ENCODE measurements at places on chromosomes 2 and 18. TPM values are rescaled to one million over a fixed set of nuclear protein-coding genes. Genes with fewer than 3 reads are reported as not detected.
A peak's percentile ranks its signal among the peaks of the same experiment; 100 is the strongest.

CD8B2 gene
- not detected for total RNA-seq

DNA sequence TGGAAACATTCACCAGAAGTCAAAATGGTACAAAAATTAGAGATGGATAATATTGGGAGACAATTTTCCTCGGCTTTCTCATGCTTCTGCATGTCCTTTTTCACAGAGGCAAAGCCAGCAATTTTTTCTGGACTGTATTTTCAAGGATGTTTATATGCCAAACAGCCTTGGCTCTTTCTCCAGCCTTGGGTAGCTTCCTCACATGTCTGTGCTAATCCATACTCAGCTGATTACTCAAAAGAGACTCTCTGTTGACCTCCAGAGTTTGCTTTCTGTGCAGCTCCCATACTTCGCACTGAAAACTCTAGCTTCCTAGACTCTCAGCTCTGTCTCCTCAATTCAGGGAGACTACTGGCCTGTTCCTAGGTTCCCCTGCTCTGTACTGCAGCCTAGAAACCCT, 10.6 kb downstream of the C18orf63 start:
- no peak for DNase-seq

MROH2A gene
- not detected for total RNA-seq

LIMS4 gene
- total RNA-seq: 11.3 TPM

GRCh38 chr2:64565949-64566710, 42.0 kb downstream of the AFTPH start:
- DNase-seq: no peak

GRCh38 chr2:200051611-200051945, 96.2 kb downstream of the MAIP1 start:
- DNase-seq: no peak

GRCh38 chr18:35071819-35072247, 30.6 kb downstream of the MAPRE2 start:
- no peak for DNase-seq

DNA sequence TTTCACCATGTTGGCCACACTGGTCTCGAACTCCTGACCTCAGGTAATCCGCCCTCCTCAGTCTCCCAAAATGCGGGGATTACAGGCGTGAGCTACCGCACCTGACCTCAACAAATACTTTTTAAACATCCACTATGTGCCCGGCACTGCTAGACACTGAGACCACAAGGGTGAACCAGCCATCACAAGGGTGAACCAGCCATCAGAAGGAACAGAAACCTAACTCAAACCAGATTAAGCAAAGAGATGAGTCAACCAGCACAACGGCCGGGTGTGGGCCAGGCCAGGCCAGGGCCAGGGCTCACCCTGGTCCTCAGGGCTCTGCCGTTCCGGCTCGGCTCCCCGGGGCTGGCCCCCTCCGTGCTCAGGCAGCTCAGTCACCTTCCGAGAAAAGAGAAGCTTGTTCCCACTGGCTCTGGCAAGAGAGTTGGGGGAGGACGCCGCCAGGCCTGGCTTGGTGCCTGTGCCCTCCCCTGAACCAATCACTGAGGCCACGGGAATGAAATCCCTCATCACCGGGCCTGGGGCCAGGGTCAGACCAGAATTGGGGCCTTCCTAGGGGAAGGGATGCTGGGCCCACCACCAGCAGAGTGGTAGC, 4.4 kb downstream of the TEX44 start:
- peak; percentile 78 for DNase-seq

DNA sequence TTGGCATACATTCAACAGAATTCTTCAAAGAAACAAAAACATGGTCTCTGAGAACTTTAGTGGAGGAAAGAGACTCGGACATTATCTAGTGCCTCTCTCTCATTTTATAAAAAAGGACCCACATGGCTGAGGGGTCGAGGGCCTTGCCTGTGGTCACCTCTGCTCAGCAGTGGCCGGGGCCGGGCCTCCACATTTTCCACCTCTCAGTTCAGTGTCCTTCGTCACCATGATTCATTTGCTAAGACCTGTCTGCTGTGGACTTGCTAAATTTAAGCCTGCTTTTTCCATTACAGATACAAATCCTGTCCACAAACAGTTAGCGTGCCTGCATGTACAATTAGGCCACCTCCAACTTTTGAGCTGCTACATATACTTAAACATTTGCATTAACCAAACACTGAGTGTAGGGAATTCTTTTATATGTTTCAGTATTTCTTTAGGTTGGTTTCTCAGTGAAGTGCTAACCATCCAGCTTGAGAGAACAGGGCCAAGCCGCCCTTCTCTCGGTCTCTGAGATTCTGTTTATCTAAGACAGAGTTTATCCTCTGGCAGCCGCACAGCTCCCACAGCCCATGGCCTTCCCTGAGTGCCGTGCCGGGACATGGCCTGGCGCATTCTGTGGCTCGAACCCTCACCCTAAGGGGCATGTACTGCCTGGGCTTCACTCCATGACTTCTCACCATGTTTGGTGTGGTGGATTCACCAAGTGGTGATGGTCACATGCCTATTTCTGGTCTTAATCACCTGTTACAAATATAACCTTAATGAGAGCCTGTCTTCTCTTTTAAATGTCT, 46.2 kb downstream of the COA5 start:
- DNase-seq: no peak

- DNase-seq: no peak
These were observed 431.3 kb downstream of the TSN start for GRCh38 chr2:122186761-122187222.

GRCh38 chr2:169808221-169808620, 9.6 kb downstream of the SSB start:
- DNase-seq: no peak

GRCh38 chr2:219207134-219207883, 727 bp downstream of the ZFAND2B start:
- DNase-seq: no peak

DNA sequence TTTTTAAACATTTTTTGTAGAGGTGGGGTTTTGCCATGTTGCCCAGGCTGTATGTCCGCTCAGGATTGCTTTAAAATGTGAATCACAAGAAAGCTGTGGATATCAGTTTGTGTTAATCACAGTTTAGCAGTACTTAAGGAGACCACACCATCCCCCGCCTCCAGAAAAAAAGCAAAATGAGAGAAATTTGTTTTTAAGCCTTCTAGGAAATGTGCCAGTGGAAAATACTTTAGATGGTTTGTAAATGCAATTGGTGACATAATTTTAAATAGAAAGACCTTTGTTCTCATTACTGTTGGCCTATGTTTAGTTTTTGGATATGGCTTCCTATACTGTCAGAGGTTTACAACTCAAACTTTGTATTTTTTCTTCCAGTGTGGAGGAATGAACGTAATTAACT, 27.0 kb downstream of the GCA start:
- no peak for DNase-seq

GRCh38 chr2:157815421-157815820, 60.7 kb downstream of the ACVR1 start:
- no peak for DNase-seq

GRCh38 chr2:26782876-26783704, 2.8 kb upstream of the CENPA start:
- no peak for DNase-seq

- no peak for DNase-seq
These were observed 24.9 kb downstream of the EFHD1 start for GRCh38 chr2:232658217-232658785.

- no peak for DNase-seq
These were observed 106.9 kb downstream of the FBXO15 start for GRCh38 chr18:74040459-74041332.
